OCI-LY7 (cell line): ENCODE measurements at places on chromosomes 7 and 10. TPM values are rescaled to one million over a fixed set of nuclear protein-coding genes. Genes with fewer than 3 reads are reported as not detected.

TACR2 gene
- total RNA-seq, result not detected in 2 replicates

CLDN4 gene
- 0.90 and 1.0 TPM in 2 replicates for total RNA-seq

TUBB8 gene
- total RNA-seq, result not detected in 2 replicates

SLC25A28 gene
- total RNA-seq, result 36.3 and 38.3 TPM in 2 replicates

AKR1E2 gene
- not detected in 2 replicates for total RNA-seq

NPSR1 gene
- not detected in 2 replicates for total RNA-seq

CUX1 gene
- 199 and 247 TPM in 2 replicates for total RNA-seq

CTAGE8 gene
- total RNA-seq, result not detected in 2 replicates

ERV3-1 gene
- 54.3 and 55.5 TPM in 2 replicates for total RNA-seq

CUBN gene
- total RNA-seq, result 0.15 and 0.25 TPM in 2 replicates

ZPBP gene
- total RNA-seq, result not detected in 2 replicates

CCZ1B gene
- total RNA-seq, result 52.0 and 56.3 TPM in 2 replicates

C7orf33 gene
- not detected in 2 replicates for total RNA-seq

UCN3 gene
- not detected in 2 replicates for total RNA-seq

CNPY1 gene
- total RNA-seq, result not detected in 2 replicates

EBLN1 gene
- total RNA-seq, result not detected in 2 replicates

EN2 gene
- total RNA-seq, result not detected in 2 replicates

METTL27 gene
- total RNA-seq, result 2.1 and 2.3 TPM in 2 replicates

PRLHR gene
- not detected in 2 replicates for total RNA-seq

WDR86 gene
- 0.51 and 0.65 TPM in 2 replicates for total RNA-seq

RHOBTB1 gene
- total RNA-seq, result 0.07 TPM in 1 of 2 replicates, not detected in the other

GOLGA7B gene
- 0.08 and 0.15 TPM in 2 replicates for total RNA-seq

PIK3CG gene
- 47.2 and 53.1 TPM in 2 replicates for total RNA-seq

AGAP4 gene
- 22.4 and 29.3 TPM in 2 replicates for total RNA-seq

HSPB1 gene
- 349 and 470 TPM in 2 replicates for total RNA-seq

GPR26 gene
- not detected in 2 replicates for total RNA-seq

LRRD1 gene
- 0.13 and 0.42 TPM in 2 replicates for total RNA-seq

RAB11FIP2 gene
- total RNA-seq, result 25.3 and 27.0 TPM in 2 replicates

PUS7 gene
- total RNA-seq, result 19.2 and 19.3 TPM in 2 replicates

SPAG6 gene
- not detected in 2 replicates for total RNA-seq

AGBL3 gene
- total RNA-seq, result 4.9 and 7.1 TPM in 2 replicates

SPDYE6 gene
- total RNA-seq, result not detected in 2 replicates

C10orf53 gene
- total RNA-seq, result not detected in 2 replicates

TTYH3 gene
- 54.8 and 63.6 TPM in 2 replicates for total RNA-seq

CYP26A1 gene
- total RNA-seq, result not detected in 2 replicates

MET gene
- not detected in 2 replicates for total RNA-seq

SYNPO2L gene
- not detected in 2 replicates for total RNA-seq

IFIT2 gene
- 0.37 and 0.72 TPM in 2 replicates for total RNA-seq

CCL26 gene
- not detected in 2 replicates for total RNA-seq

ASZ1 gene
- total RNA-seq, result not detected in 2 replicates

SLC26A5 gene
- total RNA-seq, result not detected in 2 replicates

GPNMB gene
- 3.0 and 3.5 TPM in 2 replicates for total RNA-seq

VWA2 gene
- total RNA-seq, result not detected in 2 replicates

H2BK1 gene
- total RNA-seq, result not detected in 2 replicates

TMEM196 gene
- not detected in 2 replicates for total RNA-seq

PGAM2 gene
- 0.80 and 1.1 TPM in 2 replicates for total RNA-seq

LLCFC1 gene
- not detected in 2 replicates for total RNA-seq
